ENCODE measurements at places on chromosomes 1 and 21.

DNA sequence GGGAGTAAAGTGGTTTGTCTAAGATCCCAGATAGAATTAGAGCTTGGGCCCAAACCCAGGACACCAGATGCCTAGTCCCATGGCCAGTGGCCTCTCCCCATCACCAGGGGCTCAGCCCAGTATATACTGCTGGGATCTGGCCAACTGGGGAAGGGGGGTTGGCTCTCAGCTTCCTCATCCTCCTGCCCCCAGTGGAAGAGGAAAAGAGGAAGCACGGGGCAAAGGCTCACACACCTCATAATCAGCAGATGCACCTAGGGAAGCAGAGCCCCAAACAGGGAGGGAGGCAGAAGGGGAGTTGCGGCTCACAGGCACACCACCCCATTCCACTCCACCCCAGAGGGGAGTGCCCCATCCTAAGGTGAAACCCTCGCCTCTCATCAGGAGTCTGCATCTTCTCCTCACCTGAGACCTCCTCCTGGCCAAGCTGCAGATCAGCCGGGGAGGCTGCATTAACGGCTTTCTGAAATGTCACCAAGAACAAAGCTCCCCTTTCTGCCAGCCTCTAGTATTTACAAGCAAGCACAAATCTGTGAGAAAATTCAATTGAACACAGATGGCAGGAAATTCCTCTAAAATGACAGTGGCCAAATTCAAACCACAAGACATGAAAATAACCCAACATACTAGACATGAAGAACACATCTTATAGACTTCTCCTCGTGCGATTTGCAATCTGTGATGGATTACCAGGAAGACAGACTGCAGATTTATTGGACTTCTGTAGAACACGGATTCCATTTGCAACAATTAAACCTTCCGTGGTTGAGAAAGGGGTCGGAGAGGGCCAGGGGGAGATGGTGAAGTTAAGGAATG lies 82.8 kb downstream of the GLIS1 start:
- DNase-seq: no peak

DNA sequence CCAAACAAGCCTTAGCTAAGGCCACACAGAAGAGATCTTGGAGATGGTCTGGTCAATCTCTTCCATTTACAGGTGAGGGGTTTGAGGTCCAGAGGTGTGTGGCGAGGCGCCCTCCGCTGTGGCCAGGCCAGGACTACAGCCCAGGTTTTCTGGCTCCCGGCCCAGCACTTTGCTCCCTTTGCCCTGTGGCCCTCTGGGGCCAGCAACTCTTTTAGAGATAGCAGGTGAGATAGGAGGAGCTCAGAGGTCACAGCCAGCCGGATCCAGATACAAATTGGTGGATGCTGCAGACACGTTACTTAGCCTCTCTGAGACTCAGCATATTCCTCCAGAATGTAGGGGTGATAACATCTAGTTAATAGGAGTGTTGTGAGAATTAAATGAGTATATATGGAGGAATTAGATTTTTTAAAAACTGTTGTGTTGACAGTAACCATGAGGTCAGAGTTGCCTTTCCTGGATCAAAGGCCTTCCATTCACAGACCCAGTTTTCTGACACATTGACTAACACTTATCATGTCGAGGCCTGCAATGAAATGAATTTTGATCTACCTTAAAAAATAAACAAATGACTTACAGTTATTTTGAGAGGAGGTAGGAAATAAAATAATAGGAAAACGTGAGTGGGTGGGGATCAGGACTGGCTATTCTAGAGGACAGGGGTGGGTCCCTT lies 16.6 kb downstream of the TEX35 start:
- DNase-seq: peak; percentile 87

DNA sequence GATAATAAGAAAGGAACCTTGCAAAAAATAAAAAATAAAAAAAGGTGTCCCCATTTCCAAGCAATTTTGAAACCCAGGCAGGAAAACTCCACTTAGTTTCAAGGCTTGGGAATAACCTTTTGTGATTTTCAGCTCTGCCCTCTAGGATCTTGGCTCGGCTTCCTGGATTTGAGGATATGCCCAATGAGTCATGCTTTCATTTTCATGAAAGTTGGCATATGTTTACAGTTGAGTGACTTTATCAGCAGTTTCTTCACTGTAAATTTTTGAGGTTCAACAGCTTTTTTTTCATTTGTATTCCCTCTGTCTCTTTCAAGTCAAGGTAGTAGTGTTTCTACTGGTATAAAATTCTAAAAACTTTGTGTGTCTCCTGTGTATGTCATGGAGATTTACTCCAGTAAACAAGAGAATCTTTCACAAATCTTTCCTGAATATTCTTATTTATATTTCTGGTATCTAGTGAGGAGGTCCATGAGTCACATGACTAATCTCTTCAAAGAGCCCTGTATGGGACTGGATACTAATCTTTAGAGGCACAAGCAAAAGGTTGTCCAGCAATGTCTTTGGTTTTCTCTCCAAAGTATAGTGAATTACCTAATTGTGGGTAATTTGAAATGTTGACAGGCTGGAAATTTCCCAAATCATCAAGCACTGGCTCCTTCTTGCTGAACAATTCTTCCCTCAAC lies 335.3 kb downstream of the BRINP2 start:
- DNase-seq: no peak

- no peak for DNase-seq
These were observed 56.5 kb downstream of the PTP4A2 start for GRCh38 chr1:31881688-31882000.

GRCh38 chr21:42474043-42474831 lies 21.8 kb downstream of the RSPH1 start:
- peak; percentile 84 for DNase-seq

- no peak for DNase-seq
These were observed 200.2 kb downstream of the PDE4B start for GRCh38 chr1:65992831-65993271.

DNA sequence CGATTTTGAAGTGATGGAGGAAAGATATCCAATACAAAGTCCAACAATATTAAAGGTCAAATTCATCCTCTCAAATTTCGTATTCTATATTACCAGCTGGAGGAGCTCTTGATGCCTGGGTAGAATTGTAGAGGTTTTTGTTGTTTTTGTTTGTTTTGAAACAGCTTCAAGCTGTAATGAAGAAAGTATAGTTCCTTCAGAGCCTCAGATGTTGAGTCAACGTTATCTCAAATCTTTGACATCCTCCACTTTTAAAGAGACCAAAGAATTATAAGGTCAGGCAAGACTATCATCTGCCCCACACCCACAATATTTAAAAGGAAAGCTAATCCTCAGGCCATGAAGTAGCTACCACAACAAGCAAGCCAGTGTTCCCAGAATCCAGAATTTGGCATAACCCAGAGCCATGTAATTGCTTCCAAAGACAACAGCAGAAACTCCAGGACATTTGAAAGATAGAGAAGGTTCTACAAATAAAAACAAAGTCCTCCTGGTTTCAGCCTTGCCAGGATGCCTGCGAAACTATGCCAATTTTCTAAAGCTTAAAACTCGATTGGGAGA lies 24.9 kb downstream of the VAV3 start:
- no peak for DNase-seq

- DNase-seq: no peak
These were observed 121.9 kb upstream of the IVNS1ABP start for GRCh38 chr1:185438936-185439335.

- DNase-seq: no peak
These were observed 3.4 kb upstream of the PCSK9 start for GRCh38 chr1:55035904-55036303.

GRCh38 chr1:162217706-162218105 lies 148.2 kb downstream of the NOS1AP start:
- no peak for DNase-seq

DNA sequence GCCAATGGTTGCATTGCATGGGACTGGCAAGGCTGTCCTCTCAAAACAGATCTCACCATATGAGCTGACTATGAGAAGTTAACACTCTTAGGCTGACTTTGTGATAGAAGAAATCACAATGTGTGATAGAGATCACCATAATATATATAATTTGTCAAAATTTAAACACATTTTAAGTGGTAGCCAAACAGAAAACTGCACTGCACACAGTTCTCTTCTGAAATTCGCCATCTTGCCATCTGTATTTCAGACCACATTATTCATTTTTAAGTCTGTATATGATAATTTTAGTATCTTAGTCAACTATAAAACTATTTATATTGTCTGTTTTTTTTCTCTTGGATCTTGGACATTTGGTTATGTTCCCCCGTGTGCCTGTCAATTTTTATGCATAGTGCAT lies 374.7 kb downstream of the AJAP1 start:
- no peak for DNase-seq

GRCh38 chr1:72462186-72462905 lies 180.0 kb upstream of the NEGR1 start:
- DNase-seq: no peak

- no peak for DNase-seq
These were observed 64.4 kb upstream of the FAM20B start for GRCh38 chr1:178961331-178961730.

DNA sequence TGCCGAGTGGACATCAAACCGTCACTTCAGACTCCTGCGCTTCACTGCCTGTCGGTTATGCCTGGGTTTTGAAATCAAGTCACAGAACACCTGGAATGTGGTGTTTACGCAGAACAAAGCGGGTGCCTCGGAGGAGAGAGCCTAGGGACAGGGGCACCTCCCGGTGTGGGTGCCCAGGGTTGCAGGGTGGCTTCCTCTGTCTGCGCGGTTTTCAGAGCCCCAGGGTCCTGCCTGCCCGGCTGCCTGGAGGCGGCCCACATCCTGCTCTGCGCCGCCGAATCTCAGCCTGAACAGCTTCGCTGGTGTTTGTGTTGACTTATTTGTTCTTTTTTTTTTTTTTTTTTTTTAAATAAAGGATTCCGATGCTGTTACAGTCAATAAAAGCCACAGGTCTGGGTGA lies 113.5 kb upstream of the COL6A1 start:
- DNase-seq: no peak

DNA sequence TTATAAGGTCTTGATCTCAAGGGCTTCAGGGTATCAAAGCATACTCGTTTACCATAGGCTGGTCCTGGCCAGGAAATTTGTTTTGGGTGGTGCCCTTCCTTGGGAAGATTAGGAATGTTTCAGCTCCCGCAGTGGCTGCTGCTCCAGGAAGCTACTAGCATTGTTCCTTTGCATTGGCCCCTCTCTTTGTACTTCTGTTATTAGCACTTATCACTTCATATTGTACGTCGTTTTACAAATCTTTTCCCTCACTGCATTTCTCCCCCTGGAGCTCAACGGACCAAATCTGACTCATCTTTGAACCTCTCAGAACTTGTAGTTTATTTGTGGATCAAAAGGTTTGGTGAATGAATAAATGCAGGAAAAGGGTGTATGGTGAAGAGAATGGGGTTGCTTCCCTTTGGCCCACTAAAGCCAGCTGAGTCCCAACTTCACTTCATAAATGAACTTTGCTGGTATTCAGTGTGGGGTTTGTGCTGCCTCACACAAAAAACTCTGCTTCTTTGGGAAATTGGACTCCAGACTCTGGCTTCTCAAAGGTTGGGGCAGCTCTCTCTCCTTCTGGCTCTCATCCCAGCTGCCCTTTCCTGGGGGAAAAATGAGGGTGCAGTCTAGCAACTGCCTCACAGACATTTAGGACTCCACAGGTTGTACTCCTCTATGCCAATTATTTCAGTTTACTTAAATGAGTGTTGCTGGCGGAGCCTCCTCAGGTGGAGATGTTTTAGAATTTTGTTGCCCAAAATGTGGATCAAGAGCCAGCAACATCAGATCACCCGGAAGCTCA lies 5.9 kb downstream of the GNAT2 start:
- no peak for DNase-seq

DNA sequence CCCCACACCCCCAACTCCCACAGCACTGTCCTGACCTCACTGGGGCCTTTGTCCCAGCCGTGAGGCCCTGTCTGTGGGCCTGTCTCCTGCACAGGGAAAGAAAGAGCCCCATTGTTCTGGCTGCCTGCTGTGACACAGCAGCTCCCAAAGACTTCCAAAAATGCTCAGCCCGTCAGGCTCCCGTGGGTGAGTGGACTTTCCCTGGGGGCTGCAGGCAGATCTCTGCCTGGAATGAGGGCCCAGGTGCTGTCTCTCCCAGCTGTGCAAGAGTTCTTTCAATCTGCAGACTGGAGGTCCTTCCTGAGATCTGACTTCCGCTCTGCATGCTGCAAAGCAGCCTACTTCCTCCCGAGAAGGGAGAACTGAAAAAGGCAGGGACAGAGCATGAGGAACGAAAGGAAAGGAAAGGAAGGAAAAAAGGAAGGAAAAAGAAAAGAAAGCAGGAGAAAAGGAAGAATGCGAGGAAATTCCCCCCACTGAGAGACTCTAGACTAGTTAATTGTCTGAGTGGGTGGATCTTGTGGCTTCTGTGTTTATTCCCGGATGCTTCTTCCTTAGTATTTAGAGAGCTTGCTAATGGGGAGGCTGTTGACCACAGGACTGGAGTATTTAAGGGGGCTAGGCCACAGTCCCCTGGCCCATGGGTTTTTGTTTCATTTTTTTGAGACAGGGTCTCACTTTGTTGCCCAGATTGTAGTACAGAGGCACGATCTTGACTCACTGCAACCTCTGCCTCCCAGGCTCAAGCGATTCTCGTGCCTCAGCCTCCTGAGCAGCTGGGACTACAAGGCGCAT lies 15.0 kb downstream of the NES start:
- DNase-seq: no peak

DNA sequence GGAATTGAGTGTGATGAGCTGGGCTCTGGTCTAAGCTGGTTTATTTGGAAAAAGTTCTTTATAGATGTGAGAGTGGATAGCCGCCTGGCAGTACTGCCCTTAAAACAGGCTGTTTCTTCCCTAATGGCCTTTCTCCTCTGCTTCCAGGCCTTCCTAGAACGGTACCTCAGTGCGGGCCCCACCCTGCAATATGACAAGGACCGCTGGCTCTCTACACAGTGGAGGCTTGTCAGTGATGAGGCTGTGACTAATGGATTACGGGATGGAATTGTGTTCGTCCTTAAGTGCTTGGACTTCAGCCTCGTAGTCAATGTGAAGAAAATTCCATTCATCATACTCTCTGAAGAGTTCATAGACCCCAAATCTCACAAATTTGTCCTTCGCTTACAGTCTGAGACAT lies 49.2 kb downstream of the VANGL1 start:
- no peak for DNase-seq

- no peak for DNase-seq
These were observed 244.5 kb downstream of the NEGR1 start for GRCh38 chr1:72037745-72038343.

DNA sequence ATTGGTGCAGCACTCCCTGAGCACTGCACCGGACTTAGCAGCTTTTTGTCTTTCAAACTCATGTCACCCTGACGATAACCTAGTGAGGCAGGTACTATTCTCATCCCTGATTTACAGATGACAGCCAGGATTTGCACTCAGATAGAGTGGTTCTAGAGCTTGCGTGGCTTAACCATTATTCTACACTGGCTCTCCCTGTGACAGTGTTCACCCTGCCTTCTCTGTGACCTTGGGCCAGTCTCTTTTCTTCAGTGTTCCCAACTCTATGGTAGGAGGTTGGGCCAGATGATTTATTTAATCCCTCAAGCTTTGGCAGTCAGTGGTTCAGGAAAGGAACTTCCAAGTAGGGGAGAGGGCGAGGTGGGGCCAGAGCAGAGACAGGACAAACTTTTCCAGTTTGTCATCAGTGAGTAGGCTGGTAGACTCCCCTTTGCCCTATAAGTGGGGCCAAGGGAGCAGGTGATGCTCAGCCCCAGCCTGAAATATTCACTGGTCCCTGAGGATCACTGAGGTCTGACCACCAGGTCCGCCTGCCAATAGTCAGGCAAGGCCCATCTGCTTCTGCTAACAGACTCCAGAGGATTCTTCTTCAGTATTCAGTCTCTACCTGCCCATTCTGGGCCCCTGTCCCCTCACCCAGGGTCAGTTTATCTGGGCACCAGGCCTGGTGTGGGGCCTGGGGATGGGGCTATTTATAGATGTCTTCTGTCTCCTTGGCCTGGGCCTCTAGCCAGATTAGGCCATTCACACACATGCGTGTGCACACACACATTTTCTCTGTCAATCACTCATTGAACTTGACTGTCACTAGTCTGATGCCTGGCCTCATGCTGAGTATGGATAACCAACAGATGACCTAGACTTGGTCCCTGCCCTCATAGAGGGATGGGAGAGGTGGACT lies 8.8 kb upstream of the FABP3 start:
- DNase-seq: no peak

Measured in right lobe of liver (tissue), 6 donors.